ENCODE measurements at places on chromosomes 11 and 22.
A peak's percentile ranks its signal among the peaks of the same experiment; 100 is the strongest.

GRCh38 chr11:23755769-23756168 is 741.1 kb upstream of the LUZP2 start:
- DNase-seq = peak; percentile 15

DNA sequence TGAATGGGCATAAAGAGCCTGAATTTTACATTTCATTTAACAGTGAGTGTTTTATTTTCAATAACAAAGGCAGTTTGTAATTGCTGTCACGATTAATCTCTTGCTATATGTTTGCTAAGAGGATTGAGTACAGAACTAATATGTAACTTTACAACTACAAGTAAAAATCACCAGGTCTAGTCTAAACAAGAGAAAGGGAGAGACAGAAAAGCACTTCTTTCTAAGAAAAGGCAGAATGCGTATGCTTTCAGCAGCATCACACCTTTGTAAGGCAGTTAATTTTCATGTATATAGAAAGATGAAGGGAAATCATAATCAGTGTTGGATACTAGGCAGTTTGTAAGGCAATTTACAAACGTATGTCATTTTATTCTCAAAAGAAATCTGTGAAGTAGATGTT is 169.8 kb downstream of the NELL1 start:
- no peak for DNase-seq

GRCh38 chr11:126080161-126080941 is 17.7 kb upstream of the CDON start:
- DNase-seq = no peak

DNA sequence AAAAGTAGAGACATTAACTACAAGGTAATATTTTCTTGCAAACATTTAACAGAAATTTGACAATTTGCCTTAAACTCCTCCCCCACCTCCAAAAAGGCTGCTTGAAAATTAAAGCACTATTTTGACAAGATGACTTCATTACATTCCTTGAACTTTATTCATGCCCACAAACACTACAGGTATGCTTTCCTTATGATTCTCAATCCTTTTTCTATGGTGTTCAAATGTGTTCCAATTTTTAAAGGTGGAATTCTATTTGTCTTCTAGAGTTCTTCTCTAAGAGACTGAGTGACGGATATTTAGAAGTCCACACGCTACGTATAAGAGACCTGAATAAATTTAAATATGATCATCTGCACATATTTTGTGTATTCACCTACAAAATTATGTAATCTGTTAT is 69.4 kb downstream of the MRTFA start:
- DNase-seq = no peak

GRCh38 chr22:24467340-24467739 is 27.8 kb upstream of the UPB1 start:
- DNase-seq = no peak

DNA sequence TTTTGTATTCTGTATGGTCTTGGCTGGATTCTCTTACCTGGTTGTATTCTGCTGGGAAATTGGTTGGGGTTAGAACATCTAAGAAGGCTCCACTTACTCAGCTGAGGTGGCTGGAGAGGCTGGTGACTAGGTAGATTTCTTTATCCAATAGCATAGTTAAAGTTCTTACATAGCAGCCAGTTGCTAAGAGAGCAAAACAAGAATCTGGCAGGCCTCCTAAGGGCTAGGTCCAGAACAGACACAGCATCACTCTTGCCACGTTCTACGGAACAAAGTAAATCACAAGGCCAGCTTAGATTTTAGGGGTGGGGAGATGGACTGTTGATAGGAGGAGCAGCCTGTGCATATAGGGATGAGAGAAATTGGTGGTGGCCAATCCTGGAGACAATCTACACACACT is 141.3 kb upstream of the CCDC90B start:
- DNase-seq = no peak

- no peak for DNase-seq
Observed at GRCh38 chr11:35281169-35281688, 138.1 kb downstream of the SLC1A2 start.

- DNase-seq = no peak
Observed at GRCh38 chr11:134151083-134151747, 72.6 kb downstream of the NCAPD3 start.

DNA sequence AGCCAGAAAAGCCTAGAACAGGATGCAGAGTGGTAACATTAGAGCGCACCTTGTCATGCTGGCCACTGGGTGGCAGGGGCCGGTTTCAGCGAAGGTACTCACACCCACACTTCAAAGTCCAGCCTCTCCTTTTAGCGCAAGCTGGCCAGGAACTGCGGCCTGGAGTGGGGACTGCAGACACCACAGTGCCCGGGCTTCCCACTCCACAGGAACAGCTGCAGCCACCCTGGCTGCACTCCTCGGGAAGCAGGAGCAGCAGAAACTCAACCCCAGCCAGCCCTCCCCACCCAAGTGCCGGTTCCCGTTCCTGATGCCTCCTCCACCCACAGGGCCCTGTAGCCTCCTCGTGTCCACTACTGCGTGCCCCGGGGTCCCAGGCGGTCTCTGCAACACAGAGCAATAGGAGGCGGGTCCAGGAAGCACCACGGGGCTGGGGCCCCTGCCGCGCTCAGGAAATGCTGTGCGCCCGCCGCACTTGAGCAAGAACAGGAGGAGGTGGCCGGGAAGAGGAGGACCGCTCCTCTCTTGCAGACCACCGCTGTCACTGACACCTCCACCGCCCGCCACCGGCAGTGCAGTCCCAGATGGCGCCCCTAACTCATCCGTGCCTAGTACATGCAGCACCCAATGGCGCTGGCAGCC is 2.2 kb downstream of the RFPL2 start:
- peak; percentile 14 for DNase-seq

- DNase-seq = no peak
Observed at GRCh38 chr11:66888282-66888681, 31.4 kb downstream of the LRFN4 start.

DNA sequence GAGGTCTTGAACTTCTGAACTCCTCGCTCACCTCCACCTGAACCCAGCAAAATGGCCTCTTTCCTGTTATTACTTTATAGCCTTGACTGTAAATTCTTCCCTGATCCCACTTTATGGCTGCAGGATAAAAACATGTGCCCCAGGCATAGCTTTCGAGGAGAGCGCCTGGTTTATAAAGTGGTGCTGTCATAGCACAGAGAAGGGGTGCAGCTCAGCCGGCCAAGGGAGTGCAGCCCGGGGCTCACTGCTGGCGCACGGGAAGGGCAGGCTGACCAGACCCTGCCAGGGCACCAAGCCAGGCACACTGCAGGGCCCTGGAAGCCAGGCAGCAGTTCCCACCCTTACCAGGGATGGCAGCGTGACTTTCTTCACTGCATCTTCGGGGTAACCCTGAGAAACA is 50.9 kb downstream of the ISX start:
- DNase-seq = no peak

DNA sequence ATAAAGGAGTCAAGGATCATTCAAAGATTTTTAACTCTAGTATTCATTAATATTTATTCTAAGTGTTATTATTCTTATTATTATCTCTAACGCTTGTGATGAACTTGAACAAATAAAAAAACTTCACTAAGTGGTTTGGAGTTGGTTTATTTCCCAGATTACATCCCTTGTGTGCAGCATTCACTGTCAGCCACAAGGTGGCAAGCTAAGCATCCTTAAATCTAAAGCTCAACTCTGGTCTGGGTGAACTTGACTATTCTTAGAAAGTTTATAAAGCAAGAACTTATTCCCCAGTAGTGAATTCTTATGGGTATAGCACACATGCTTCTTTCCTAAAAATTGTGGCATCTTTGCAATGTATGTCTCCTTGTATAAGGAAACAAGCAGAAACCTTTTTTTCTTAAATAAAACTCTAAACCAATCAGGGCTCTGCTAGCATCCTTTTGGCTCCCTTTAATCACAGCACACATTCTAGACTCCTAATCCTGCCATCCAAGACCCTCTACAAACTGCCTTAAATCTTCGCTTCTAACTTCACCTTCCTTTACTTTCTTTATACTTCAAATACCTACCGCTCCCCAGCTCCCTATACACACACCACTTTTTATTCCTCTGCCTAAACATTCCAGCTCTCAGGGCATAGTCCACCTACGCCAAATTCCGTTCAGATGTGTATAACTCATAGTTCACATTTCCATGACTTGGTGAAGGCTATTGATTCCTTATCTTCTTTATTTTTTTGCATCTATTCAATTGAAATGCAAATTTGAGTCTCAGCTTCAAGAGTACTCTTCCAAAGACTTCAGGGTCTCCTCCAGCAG is 1068.8 kb downstream of the DLG2 start:
- peak; percentile 48 for DNase-seq

DNA sequence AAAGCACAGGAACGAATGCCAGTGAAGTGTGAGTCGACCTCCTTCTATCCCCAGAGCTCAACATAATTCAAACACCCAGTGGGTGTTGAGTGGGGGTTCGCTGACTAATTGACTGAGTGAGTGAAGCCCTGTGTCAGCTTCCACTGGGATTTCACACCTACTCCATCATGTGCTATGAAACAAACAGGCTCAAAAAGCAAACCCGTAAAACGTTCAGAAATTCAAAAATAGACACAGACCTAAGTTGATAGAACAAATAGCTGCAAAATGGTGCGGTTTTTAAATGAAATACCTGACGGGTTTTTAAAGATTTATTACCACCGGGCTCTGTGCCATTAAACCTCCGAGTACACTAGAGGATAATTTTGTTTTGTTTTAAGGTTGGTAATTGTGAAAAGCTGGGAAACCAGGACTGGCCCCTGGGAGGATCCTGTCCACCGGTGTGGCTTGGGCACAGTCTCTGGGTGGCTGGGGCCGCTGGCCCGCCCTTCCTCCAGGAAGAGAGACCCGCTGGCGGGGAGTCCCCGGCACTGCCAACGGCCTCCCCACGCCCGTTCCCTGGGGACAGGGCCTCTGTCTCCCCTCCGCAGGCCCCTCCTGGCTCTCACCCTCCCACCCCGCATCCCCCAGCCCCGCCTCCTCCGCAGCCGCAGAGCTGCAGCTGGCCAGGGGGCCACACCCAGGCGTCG is 13.6 kb downstream of the KCNJ5 start:
- DNase-seq = peak; percentile 30

- no peak for DNase-seq
Observed at GRCh38 chr11:2716376-2717095, 16.7 kb upstream of the KCNQ1OT1 start.

DNA sequence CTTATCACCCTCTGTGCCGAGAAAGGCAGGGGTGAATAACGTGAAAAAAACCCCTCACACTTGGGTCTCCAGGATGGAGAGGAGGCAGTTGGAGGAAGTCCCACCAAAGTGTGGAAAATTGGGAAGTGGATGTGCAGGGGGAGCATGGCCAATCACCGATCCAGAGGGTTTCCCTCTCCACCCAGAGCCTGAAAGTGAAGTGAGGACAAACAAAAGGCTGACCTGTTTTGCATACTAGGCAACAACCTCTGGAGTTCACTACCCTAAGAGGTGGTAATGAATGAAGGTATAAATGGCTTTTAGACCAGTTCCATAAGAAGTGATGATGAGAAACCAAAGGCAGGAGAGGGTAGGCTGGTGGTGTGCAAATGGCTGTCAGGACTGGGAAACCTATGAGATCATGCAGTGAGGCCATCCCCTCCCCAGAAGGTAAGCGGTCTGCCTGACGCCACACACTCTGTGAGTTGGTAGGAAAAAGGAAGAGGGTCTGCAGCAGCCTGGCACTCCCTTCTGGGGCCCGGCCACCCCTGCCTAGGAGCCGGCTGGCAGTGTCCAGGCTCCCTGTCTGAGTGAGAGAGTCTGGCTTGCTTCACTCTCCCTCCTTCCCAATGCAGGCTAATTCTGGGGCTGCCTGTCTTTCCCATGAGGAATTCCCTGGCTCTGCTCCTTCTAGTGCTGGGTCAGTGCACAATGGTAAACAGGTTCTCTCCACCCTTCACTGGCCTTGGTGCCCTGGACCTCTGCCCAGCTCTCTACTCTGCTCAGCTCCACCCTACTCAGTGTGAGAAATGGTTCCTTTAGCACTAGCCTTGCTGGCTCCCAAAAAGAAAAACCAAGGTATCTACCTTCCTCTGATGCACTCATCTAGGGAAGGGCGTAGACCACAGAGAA is 15.6 kb downstream of the TBC1D10A start:
- DNase-seq = peak; percentile 58
